ENCODE measurements at places on chromosomes 4 and X.

DNA sequence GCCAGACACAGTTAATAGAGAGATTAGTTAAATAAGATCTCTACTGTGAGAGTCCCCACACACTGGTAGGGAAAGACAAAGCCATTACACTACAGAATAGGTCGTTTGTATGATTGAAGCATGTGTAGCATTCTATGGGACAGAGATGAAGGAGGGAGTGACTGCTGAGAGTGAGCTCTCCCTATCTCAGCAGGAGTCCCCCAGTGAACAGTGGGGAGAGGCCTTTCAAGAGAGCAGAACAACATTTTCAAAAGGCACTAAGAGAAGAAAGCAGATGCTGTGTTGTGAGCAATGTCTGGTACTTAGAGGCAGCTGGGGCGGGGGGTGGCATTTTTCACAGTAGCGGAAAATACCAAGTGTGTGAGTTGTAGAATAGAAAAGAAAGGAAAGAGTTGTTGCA is 413.6 kb downstream of the AFF2 start:
- DNase-seq = no peak

GRCh38 chr4:2007804-2008670 is 737 bp downstream of the NELFA start:
- no peak for DNase-seq

DNA sequence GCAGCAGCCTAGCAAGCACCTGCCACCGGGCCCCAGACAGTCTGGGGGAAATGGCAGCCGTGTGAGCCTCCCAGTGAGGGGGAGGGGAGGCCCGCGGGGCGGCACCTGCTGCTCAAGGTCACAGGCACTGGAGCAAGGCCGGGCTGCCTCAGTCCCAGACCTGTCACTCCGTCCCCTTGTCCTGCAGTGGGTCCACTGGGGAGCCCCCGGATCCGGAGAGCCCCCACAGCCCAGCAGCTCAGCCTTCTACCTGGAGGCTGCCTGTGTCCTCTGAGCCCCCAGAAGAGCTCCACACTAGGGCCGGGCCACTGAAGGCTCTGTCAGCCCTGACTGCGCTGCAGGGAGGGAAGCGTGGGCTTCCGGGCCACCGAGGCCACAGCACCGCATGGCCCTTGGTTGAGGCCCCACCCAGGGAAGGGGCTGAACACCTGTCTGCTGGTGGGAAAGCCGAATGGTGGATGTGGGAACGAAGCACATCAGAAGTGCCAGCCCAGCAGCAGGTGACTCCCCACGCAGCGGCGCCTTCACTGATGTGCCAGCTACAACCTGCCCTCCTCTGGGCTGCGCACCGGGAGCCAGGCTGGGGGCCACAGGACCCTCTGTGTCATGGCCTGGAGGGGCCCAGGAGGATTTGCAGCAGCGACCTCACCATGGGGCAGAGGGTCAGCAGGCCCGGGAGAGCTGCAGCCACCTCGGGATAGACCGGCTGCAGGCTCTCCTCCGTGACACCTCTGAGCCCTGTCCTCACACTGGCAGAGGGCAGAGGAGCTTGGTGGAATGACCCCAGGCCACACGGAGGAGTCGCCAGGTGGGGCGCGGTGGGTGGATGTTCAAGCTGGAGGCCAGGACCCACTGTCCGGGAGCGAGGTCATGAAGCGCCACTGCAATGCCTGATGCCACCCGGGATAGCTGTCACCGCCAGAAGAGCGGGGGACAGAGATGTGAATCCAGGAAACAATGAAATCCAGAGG is 35.0 kb upstream of the MXD4 start:
- DNase-seq = no peak

DNA sequence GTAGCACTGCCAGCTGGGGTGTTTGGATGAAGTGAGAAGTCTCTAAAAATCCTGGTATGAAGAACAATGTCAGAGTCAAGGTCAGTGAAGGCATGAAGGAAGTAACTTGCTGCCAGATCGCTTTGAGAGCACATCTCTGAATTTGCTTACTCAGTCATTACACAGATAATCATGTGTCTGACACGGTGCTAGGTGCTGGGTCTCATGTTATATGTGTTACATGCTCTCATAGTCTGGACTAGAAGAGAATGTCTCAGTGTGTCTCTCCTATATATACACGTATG is 337.9 kb downstream of the ARHGAP10 start:
- no peak for DNase-seq

DNA sequence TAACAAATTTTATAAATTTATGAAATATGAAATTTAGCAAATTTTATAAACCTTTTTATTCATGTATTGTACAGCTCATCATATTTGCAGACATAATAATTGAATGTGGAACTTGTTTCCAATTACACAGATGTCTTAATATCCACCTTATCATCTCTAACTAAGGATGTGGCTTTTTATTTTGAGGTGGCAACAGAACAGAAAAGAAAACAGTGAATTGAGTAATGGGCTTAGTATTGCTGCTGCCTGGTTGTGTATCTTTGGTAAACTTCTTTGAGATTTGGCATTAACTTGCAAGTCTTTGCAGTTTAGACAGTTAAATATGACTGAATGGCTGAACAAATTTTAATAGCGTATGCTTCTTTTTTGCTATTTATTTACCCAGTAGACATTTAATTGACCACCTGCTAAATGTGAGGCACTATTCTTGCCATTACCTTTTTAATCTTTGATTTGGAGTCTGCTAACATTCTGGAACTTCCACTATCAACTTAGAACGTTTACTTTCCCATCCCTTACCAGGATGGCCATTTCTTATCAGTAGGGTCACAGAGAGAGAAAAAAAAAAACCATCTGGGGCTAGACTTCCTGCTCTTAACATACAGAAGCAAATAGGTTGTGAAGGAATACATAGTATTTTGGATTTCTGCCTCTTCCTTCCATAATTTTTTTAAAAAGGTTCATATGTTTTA is 44.8 kb downstream of the CLCN3 start:
- no peak for DNase-seq

GRCh38 chrX:131235768-131236545 is 53.1 kb downstream of the IGSF1 start:
- DNase-seq = no peak

- peak; percentile 29 for DNase-seq
Observed at GRCh38 chrX:2697741-2698299, 6.7 kb downstream of the CD99 start.

DNA sequence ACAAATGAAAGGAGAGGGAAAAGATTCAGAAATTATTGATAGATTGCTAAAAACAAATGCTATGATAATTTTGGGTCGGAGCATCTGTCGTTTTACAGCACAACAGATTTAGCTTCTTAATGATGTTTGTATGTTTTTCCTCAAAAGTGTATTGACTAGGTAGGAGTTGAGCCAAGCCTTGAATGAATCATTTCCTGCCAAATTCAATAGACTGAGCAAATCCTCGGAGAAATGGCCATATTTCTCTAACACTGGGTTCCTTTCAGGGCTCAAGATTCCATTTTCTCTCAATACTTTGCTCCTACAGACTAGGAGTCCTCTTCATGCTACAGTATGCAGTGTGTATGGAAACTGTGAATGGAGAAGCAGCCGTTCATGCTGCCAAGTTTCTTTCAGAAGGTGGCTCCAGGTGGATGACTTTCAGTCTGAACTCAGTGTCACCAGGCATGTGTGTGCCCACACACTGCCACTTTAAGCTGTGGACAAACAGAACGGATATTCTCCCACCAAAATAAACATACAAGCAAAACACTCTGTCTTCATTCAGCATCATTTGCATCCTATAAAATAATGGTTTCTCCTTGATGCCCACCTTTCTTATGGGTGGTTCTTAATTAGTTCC is 146.0 kb downstream of the TBL1X start:
- peak; percentile 40 for DNase-seq

- no peak for DNase-seq
Observed at GRCh38 chr4:173782660-173783059, 252.6 kb upstream of the HAND2 start.

- no peak for DNase-seq
Observed at GRCh38 chrX:135213200-135213844, 38.5 kb upstream of the ETDA start.

DNA sequence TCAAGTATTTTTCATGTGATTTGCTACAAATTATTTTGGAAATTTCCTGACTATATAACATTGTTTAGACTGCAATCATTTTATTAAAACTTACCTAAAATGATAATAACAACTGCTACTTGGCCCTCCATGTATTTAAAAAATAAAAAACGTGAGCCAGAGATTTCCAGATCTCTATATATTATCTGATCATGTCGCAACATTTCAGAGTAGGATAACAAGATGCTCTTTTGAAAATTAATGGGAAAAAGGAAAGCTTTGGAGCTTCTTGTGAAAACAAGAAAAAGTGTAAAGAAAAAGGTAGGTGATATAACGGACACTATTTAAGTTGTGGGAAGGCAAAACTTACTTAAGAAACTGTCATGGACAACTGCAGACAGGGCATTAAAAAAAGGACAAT is 14.9 kb upstream of the MAB21L2 start:
- DNase-seq = no peak

- peak; percentile 69 for DNase-seq
Observed at GRCh38 chr4:38752372-38752940, 30.3 kb downstream of the TLR10 start.

DNA sequence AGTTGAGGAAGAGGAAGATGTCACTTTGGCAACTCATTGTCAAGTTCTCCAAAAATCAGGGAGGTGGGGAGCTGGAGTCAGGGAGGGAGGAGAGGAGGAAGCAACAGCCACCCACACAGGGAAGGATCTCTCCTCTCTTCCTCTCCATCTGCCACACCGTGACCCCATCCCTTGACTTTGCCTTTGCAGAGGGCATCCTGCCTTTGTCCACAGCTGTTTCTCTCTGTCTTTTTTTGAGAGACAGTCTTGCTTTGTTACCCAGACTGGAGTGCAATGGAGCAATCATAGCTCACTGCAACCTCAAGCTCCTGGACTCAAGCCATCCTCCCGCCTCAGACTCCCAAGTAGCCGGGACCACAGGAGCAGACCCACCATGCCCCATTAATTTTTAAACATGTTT is 276.0 kb downstream of the SHOX start:
- DNase-seq = no peak

- no peak for DNase-seq
Observed at GRCh38 chr4:72208421-72209075, 176.7 kb downstream of the NPFFR2 start.

DNA sequence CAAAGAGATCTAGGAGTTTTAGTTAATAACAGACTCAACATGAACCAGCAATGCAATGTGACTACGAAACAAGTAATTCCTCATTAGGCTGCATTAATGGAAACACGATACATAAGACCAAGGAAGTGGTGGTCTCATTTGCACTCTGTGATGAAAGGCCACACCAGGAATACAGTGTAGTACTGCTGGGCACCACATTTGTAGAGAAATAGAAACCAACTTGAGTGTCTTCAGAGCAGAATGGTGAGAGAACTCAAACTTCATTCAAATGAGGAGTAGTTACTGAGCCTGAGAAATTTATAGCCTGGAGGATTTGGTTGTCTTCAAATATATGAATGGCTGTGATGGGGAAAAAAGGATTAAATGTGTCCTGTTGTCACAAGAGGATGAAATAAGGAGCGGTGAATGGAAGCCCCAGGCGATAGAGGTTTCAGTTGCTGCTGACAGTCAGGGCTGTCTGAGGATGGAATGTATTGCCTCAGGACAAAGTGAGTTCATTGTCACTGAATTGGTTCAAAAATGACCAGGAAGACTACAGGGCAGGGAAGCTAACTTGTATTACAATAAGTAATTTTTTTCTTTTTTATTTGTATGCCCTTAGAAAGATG is 50.9 kb downstream of the NFKB1 start:
- no peak for DNase-seq

- no peak for DNase-seq
Observed at GRCh38 chr4:183260491-183261151, 59.5 kb downstream of the CLDN22 start.

Data from HT1080 (cell line).